ENCODE measurements at places on chromosomes 4 and X.
A peak's percentile ranks its signal among the peaks of the same experiment; 100 is the strongest.

GRCh38 chr4:168743601-168744000, 246.7 kb downstream of the PALLD start:
- DNase-seq: no peak

DNA sequence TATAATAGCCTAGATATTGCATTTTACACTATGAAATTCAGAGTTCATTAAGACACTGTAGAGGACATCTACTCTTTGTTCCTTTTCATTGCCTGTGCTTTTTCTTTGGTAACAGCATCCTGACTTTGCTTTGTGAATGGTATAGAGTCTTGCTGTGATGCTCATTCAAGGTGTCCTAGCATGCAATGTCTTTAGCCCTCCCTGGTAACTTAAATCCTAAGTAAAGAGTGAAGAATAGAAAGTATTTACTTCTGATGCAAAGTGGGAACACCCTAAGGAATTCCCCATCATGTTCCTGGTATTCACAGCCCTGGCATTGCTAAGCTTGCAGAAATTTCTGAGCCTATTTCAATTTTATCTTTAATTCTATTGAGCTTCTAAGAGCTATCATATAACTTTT, 400.1 kb downstream of the FAT4 start:
- no peak for DNase-seq

DNA sequence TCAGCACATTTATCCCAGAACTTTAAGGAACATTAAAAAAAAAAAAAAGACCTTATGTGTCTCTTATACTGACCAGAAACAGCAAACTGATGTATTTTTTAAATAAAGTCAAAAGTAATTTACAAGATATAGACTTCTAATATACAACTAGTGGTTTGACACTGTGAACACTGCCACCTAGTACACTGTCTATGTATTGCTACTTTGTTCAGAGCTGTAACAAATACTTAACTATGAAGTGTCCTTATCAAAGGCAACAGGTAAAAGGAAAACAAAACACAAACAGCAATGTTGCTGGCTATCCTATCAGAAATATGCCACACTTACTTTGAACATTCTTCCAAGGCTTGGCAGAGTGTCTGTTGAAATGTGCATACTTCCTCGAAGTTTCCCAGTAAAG, 60.4 kb downstream of the CD40LG start:
- peak; percentile 47 for DNase-seq

DNA sequence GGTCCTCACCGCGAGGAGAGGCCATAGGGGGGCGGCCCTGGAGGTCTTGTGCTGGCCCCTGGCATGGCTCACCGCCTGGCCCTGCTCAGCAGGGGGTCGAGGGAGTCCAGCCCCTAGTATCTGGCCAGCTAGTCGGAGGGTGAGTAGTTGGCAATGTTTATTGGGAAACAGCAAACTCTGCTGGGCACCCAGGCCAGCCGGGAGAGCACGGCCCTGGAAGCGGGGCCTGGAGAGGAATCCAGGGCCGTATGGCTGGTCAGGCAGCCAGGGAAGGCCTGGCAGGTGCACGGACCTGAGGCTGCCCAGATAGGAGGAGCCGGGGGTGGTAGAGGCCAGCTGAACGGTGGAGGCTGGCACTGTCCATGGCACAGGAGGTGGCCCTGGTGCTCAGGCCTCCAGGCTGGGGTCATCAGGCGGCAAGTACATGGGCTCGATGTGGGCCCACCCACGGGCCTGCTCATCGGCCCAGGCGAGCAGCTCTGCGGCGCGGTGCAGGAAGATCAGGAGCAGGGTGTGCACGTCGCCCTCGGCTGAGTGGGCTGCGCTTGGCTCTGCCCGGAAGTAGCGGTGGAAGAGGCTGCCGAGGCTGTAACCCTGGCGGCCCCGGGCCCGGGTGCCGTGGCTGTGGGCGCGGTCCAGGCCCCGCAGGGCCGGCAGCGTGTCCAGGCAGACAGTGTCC, 1.4 kb downstream of the TREX2 start:
- no peak for DNase-seq

- DNase-seq: no peak
Measured at GRCh38 chr4:120557372-120557771, 365.2 kb downstream of the PRDM5 start.
